ENCODE measurements at places on chromosomes 13 and 19.
A peak's percentile ranks its signal among the peaks of the same experiment; 100 is the strongest.

GRCh38 chr19:29875931-29876330, 64.1 kb downstream of the CCNE1 start:
- DNase-seq = no peak

DNA sequence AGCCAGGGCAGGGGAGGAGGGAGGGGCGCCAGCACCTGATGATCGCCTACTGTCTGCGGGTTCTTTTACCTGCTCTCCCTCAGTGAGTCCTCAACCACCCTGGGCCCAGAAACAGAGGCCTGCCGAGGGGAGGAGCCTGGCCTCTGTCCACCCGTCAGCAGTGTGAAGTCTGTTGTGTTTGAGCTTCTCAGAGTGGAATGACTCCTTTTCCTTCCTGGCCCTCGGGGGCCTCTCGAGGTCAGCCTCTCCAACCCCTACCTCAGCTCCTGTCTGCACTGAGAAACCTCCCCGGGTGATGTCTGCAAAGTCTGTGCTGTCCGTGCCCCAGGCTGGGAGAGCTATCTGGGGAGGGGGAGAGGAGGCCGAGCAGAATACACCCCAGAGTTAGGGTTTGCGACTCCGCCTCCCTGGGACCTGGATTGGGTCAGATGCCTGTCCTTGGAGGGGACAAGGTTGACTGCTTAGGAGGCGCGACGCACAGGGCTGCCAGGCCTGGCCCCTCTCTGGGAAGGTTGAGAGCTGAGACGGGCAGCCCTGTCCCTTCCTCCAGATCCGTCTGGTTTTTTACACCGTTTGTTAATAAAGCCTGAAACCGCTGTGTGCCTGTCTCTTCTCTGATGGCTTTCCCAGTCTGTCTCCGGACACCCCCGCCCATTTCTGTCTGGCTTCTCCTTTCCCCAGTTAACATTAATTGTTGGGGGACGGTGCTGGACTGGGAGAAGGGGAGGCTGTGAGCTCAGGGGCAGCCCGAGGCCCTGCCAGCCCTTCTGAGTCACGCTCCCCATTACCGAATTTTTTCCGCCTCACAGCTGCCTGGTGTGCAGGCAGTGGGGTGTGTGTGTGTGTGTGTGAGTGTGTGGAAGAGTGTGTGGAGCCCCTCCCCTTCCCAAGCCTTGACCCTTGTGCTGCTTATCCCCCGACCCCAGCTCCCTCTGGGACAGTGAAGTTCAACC, 989 bp upstream of the SSC5D start:
- no peak for DNase-seq

- no peak for DNase-seq
These were observed 18.1 kb downstream of the CEACAM5 start for GRCh38 chr19:41726493-41726892.

DNA sequence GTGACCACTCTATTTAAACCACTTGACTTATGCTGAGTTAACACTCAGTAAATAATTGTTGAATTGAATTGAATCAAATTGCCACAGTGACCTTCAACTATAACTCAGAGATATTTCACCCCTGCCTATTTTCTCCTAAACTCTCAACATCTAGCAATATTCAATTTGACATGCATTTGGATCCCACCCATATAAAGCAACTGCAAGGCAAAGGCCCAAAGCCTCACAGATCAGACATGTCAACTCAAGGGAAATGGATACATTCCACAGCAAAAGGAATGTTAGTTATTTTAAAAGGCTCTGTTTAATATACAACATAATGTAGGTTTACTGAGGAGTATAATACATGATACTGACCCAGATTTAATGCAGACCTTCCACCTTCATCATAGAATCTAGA, 107.4 kb downstream of the KCTD12 start:
- DNase-seq = no peak

DNA sequence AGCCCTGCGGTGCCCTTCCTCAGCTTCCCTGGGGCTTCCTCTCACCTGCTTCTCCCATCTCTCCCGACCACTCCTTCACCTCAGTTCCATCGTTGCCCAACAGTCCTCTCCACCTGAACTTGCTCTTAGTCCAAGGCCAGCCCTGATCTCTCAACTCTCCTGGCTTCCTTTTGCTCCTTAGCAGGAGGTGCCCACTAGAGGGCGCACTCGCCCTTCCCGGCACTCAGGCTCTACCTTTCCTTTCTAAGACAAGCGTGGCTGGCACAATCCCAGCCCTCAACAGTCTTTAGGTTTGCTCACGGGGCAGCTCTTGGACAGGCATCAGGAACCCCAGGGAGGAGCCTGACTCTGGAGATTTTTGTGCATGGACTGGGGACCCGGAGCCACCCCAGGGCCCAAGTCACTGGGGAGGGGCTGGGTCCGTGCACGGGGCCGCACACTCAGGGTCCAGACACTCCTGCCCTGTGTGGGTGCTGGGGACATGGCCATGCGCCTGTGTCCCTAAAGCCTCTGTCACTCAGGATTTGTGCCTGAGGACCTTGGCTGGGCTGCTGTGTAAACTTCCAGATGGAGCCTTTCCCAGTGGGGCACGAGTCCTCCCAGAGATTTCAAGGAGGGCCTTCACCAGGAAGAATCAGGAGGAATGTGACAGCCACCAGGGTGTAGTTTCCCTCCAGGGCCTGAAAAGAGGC, 12.1 kb upstream of the CEACAM8 start:
- peak; percentile 12 for DNase-seq

DNA sequence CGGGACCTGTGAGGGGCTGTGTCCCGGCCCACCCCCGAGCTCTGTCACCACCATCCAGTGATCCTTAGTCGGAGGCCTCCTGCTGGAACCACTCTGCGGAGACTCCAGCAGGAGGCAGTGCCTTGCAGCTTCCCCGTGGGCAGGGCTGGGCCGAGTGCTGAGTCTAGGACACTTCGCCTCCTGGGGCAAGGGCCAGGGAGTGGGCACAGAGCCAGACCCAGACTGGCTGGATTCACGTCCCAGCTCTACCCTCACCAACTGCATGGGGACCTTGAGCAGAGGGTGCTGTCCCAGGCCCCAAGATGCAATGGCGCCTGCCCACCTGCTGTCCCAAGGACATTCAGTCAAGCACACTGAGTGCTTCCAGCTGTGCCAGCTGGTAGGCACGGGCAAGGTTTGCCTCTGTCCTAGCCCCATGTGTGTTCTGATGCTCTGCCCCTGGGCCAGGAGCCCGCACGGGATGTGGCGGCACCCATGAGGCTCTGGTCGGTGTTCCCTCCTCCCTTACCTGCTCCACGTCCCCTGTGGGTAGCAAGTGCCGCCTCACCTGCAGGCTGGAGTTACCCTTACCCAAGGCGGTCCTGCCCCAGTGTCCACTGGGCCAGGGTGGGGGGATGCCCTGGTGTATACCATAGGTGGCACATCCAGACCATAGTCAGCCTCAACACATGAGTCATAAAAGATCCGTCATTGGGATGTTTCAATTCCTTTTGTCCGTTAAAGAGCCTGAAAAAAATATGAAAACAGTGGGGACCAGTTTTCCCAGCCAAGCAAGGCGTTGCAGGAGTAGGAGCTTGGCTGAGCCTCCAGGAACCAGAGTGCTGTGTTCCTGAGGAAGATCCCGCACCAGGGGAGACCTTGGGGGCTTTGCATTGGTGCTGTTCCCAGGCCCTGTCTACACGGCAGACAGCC, 7.4 kb downstream of the FZR1 start:
- no peak for DNase-seq

DNA sequence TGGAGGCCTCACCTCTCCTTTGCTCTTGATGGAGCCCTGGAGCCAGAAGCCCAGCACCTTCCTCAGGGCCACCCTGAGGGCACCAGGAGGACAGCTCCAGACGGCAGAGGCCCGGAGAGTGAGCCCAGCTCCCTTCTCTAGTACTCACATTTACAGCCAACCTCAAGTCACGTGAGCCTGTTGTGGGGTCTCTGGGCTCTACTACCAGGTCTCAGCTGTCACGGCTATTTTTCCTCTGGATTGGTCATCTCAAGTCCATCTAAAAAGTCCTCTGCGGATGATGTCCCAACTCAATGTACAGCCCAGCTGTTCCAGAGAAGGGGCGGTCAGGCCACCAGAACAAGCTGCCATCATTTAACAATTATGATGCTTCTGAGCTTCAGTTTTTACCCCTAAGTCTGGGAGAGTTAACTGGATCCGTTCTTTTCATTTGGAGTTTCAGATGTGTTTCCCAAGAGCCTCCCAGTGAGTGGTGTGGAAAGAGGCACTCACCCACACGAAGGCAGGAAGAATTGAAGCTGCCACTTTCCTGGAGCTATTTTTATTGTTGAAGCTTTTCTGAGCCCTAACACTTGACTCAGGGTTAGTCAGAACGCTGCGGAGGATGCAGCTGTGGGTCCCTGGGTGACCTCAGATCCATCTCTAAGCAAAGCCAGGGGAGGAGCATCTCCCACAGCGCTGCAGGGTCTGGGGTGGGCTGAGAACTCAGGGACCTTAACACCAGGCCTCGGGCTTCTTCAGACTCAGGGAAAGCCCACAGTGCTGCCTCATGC, 143.5 kb upstream of the UBL3 start:
- no peak for DNase-seq

DNA sequence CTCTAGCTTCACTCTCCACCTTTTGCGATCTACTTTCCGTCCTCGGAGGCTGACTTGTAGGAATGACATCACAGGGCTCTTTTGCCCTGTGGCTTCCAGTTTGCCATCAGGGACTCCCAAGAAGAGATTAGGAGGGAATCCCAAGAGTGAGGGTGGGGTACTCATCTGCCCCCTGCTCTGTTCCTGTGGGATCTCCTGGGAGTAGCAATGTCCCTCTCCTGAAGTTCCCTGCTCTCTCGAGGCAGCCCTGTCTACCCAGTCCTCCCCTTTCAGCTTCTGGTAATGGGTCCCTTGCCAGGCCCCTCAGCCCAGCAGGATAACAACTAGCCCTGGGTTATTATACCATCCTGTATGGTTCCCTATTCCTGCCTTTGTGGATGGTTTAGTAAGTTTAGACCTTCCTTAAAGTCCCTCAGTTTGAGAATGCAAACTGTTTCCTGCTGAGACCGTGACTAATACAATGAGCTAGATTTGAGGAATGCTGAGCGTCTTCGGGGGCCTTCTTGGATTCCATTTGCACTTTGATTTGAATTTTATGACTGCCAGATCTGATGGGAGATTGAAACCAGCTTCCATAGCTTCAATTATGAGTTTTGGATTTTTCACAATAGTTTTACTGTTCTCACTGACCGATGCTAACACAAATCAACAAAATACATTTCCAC, 73.7 kb upstream of the IPO5 start:
- DNase-seq = no peak

GRCh38 chr19:49222011-49222410, 64.4 kb downstream of the TRPM4 start:
- no peak for DNase-seq

DNA sequence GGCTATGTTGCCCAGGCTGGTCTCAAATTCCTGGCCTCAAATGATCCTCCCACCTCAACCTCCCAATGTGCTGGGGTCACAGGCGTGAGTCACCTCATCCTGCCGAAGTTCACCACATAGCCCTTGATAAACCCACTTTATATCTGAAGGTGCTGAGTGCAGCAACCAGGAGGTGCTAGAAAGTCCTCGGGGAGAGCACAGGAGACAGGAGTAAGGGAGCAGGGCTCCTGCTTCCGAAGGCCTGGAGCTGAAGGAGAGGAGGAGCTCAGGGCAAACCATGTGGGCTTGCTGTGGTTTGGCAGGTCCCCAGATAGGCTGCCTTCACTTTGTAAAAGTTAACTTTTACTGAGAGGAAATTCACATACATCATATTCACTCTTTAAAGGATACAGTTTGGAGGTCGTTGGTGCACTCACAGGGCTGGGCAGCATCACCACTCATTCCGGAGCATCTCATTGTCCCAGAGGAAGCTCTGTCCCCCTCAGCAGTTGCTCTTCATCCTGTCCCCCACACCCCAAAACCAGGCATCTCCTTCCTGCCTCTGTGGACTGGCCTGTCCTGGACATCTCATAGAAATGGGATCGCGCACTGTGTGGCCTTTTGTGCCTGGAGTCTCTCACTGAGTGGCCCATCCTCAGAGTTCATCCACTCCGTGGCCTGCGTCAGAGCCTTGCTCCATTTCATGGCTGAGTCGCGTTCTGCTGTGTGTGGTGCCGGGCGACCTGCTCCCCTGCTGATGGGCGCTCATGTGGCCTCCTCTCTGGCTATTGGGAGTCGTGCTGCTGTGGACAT, 49.5 kb downstream of the KDM4B start:
- no peak for DNase-seq

GRCh38 chr19:51627491-51628138, 2.6 kb downstream of the SIGLEC5 start:
- no peak for DNase-seq

DNA sequence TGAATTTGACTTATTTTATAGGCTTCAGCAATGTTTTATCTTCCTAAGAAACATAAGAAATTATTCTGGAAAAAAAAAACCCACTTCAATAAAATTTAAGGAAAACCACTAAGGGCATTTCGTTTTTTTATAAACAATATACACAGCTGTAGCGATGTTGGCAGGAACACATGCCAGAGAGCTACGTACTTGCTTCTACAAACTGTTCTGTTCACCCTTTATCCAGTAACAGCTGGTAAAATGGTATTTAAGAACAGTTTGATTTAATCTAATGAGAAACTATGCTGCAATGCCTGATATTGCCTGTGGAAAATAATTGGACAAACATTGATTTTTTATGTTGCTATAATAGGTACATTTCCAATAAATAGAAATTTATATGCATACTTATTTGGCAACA, 137.2 kb upstream of the DACH1 start:
- DNase-seq = no peak

DNA sequence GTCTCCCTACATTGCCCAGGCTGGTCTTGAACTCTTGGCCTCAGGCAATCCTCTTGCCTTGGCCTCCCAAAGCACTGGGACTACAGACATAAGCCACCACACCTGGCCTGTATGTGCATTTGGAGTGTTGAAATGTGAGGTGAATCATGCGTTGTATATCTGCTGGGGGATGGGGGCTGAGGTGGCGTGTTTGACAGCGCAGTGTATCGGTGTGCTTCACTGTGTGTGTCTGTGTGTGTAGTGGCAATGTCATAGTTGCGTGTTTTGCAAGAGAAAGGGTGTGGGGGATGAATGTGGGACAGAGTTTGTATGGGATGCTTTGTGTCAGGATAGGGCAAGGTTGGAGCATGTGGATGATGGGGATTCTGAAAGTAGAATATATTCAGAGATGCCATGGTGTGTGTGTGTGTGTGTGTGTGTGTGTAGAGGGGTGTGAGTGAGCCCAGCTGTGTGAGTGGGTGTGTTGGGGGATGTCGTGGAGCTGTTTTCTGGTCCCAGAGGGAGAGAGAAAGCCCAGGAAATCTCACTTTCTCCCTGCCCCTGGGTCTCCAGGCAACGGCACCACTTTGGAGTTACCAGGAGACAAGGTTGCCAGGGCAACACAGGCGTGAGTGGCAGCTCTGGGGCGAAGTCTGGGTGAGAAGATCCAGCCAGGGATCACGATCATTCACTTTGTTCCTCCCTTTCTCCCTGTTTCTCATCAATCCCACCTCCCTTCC, 1.1 kb upstream of the SWSAP1 start:
- DNase-seq = no peak

- no peak for DNase-seq
These were observed 54.5 kb downstream of the DNAJC15 start for GRCh38 chr13:43077906-43078305.

DNA sequence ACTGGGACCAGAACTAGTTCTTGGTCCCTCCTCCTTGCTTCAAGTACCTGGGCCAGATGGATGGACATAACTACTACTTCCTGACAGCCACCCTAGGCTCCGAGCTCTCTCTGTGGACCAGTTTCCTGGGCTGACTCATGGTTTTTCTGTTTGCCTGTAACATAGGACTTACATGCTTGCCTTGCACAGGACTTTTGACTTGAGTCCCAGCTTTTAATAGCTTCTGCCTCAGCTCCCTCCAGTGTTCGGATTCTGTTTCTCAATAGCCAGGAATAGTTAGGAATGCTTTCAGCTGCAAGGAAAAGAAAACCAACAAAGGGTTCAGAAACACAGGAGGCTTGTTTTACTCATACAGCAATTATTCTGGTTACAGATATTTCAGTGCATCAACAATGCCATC, 405.9 kb downstream of the ZNF536 start:
- DNase-seq = no peak
